GM13976 (cell line): ENCODE measurements at places on chromosomes 3 and 15.
A peak's percentile ranks its signal among the peaks of the same experiment; 100 is the strongest.

- DNase-seq: no peak
These were observed 42.5 kb downstream of the ZBTB38 start for GRCh38 chr3:141410846-141411245.

DNA sequence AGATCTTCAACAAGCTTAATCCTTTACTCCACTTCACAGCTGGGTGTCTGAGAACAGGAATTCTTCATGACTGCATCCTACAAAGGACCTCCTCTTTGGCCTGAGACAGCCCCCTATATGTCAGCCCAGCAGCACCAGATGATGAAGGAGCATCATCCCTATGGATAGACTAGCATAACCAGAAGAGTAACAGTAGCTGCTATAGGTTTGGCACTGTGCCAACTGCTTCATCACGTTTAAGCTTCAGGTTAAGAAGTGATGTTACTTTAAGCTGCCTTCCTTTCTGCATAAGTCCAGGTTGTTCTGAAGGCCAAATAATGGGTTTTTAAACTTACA is 50.6 kb downstream of the CMSS1 start:
- DNase-seq: no peak

- DNase-seq: no peak
These were observed 186.9 kb downstream of the ARRDC4 start for GRCh38 chr15:98147415-98147814.

DNA sequence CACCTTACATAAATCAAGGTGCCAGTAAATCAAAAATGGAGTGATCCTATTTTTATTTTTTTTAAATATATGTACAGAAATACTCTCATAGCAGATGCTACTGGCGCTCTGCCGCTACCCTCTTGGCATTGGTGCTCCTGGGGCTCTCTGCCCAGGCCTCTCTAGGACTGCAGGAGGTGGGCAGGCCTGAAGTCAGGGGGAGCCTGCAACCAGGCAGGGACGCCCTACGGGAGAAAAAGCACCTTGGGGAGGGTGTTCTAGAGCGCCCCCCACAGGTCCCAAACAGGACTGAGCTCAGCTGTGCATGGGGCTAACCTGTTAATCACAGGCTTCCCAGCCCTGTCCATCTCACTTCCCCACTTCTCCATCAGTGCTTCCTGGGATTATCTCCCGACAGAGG is 192.5 kb downstream of the SHQ1 start:
- no peak for DNase-seq

GRCh38 chr3:15032650-15033049 is 32.5 kb downstream of the MRPS25 start:
- DNase-seq: no peak

DNA sequence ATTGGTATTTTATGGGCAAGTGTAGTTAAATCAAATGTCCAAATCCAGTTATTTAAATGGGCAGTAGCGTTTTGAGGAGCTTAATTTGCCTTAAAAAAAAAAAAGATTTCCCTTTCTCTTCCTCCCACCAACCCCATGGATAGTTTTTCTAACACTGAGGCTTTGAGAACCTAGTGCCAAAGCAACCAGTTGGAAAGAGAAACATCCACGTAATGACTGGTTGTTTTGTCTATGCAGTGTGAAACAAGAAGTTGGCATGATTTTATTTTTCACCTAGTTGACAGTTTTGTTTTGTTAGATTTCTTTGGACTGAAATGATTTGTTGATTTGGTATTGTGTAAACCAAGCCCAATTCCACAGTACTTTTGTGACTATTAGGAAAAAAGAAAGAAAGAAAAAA is 170.0 kb downstream of the SOX2 start:
- DNase-seq: no peak

DNA sequence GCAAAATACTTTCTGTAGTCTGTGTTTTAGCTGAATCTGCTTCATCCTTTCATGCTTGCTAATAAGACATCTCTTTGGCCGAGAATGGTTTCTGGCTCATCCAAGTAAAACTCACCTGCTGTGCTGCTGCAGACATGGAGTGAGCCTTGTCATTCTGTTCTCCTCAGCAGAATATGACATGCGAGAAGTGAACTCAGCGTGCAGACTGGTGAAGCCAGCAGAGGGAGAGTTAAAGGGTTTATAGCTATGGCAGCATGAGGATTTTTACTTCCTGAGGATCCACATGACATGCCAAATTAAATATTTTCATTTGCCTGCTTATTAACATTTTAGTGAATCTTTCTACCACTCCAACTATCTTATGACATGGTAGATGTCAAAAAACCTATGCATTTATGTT is 658.4 kb upstream of the NECTIN3 start:
- no peak for DNase-seq

DNA sequence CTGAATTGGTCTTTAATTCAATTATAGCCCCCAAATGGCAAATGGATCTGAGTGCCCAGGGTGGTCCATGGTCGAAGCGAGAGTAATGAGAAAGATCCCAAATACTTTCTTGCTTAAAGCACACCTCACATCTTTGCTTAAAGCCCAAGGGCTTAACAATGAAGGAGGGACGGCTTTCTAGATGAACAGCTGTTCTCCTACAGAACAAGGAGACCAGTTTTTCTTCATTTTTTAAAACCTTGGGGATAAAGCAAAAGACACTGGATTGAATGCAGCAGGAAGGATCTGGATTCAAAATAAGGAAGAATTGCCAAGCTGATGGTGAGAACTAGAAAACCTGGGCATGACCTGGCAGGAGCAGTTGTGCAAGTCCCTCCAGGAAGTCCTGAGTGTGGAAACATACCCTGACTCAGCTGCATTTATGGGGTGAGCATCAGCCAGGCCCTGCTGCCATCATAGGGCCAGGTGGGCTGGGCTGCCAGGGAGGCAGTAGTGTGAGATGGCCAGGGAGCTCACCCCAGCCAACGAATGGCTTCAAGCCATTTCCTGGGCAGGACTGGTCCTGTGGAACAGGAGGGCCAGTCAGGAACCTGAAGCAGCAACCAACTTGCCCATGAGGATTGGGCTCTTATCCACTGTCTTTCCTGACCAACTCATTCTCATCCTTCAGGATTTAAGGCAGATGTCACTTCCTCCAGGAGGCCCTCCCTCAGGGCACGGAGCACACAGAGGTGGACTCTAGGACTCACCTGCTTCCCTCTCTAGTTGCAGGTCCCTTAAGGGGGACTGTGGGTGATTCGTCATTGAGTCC is 18.4 kb upstream of the RHCG start:
- DNase-seq: no peak

GRCh38 chr3:134365766-134366065 is 8.5 kb downstream of the AMOTL2 start:
- no peak for DNase-seq

GRCh38 chr3:123480428-123480827 is 31.5 kb upstream of the ADCY5 start:
- DNase-seq: peak; percentile 44

- no peak for DNase-seq
These were observed 45.4 kb downstream of the PLOD2 start for GRCh38 chr3:146115619-146116018.

- DNase-seq: no peak
These were observed 74.7 kb downstream of the BTD start for GRCh38 chr3:15676259-15676658.

- DNase-seq: no peak
These were observed 137.9 kb upstream of the HES1 start for GRCh38 chr3:193998123-193998448.

- DNase-seq: no peak
These were observed 236.0 kb upstream of the ZNF717 start for GRCh38 chr3:76021376-76021775.
